AG08396 (cell line): ENCODE measurements at places on chromosomes 7 and 10.

GRCh38 chr10:31581741-31582323 lies 262.8 kb downstream of the ZEB1 start:
- DNase-seq: no peak

DNA sequence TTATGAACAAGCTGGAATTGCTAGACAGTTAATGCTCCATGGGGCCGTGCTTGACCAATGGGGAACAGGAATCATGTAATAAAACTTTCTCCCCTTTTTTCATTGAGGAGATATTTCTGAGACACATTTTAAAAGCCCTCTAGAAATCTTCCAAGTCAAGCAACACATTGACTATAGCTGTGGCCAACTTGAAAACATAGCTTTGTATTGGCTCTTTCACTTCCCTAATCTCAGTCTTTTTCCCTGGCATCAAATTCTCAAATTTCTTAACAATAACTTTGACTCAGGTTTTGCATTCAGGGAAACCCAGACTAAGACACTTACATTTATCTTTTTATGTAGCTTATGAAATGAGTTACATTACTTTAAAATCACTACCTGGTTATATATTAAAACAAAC lies 947.1 kb upstream of the MBL2 start:
- no peak for DNase-seq

DNA sequence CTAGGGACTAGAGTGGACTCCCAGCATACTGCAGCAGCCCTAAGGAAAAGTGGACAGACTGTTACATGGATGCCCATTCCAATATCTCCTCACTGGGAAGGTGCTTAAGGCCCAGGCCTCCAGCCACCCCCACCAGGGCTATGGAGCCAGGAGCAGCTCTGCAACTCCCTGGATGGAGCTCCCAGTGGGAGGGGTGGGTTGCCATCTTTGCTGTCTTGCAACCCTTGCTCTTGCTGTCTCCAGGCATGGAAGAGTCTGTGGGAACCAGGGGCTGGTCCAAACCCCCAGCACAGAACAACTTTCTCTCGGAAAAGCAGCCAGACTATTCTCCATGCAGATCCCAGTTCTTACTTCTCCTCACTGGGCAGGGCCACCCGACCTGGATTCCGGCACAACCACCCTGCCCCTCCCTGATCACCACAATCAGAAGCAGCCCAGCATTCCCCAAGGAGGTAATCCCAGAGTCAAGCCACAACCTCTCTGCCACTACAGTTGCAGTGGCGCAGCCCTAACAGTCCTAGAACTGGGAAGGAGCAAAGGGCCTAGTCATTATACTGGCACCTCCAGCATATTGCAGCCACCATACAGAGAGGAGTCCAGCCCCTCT lies 41.8 kb upstream of the ZNF488 start:
- no peak for DNase-seq

DNA sequence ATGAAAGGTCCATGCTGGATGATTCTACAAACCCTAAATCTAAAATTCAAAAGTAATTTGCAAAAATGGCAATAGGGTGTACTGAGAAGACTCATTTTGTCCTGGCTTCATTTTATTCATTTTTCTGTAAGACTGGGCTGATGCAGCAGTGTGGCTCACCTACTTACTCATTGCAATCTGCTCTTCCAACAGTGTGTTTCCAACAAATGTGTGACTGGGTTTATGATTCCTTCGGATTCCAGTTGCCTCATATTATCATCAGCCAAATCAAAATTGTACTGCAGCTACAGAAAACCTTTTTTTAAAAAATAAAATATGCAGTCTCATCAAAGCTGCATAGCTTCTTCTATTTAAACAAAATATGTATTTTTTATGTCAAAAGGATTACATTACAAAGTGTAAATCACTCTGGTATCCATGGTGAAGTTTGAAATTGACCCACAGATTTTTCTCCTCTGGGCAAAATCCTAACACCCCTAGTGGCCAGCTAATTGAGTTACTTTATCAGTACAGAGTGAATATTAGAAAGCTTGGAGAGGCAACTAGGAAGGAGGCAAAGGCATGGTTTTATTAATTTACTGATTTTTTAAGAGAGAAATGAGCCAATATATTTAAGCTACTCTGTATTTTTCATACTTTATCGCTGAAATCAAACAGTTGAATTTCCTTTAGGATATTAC lies 390.3 kb downstream of the MAGI2 start:
- peak; percentile 8 for DNase-seq

GRCh38 chr7:1087952-1088920 lies at the start of gene GPER1:
TSS of gene GPER1 (plus strand) at chr7:1088113. CDS start at chr7:1091729, 3,616 bp downstream.
- peak; percentile 83 for DNase-seq
